Stimulated activated naive CD8-positive, alpha-beta T cell treated with anti-CD3 and anti-CD28 coated beads, Interleukin-15, Interleukin-2, amounts not matched to agents 100 U/mL and 50 U/mL, for 24 hours (primary cell): ENCODE measurements at places on chromosomes 5 and 9.

DNA sequence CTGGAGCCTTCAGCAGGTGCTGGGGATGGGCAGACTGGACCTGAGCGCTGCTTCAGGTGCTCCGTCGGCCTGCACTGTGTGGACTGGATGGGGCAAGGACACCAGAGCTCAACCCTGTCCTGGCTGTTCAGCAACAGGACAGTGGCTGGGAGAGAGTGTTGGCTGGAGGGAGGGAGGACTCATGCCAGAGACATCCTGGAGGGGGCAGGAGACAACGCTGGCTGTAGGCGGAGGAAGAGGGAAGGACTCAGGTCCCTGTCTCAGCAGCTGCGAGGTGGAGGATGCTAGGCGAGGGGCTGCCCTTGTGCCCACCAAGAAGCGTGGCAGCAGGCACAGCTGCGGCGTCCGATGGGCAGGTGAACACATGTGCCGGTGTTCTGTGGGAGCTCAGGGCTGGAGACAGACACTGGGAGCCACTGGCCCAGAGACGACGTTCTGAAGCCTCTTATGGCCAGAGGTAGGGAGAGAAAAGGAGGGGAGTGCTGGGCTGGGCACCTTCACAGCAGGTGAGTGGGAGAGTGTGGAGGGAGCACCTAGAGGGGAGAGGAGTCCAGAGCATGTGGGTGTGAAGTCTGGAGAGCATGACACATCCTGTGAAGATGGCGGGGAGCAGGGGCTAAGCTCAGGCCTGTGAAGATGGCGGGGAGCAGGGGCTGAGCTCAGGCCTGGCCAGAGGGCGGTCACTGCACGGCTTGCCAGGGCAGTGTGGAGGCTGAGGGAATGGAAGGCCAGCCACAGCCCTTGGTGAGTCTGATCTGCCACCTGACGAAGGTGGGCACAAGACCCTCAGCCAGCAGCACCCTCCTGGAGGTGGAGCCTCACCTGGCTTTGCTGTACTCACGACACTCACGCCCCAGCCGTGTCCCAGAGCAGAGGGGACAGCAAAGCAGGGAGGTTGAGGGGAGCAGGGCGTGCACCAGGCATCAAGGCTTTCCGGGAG is 79.1 kb upstream of the FCN1 start:
- DNase-seq = no peak

DNA sequence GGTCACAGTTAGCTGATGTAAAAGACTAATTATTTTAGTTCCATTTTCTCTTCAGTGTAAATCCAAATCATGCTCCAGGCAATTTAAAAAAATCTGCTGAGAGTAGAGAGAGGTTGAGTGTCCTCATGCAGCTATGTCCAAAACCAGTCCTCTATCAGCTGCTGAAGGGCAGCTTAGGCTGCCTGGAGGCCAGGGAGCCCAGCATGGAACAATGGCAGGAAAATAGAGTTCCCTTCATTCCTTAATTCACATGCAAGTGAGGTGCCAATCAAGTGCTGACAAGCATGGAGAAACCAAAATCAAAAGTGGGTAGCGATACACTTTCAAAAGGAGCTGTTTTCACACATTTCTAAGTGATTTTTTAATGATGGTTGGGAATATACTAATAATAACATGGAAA is 78.3 kb upstream of the POU5F2 start:
- DNase-seq = no peak

GRCh38 chr5:27963050-27963783 is 924.8 kb upstream of the CDH9 start:
- no peak for DNase-seq

- no peak for DNase-seq
Observed at GRCh38 chr9:124754289-124754688, 16.8 kb downstream of the NR6A1 start.
